ENCODE measurements at places on chromosomes 5 and 9.

DNA sequence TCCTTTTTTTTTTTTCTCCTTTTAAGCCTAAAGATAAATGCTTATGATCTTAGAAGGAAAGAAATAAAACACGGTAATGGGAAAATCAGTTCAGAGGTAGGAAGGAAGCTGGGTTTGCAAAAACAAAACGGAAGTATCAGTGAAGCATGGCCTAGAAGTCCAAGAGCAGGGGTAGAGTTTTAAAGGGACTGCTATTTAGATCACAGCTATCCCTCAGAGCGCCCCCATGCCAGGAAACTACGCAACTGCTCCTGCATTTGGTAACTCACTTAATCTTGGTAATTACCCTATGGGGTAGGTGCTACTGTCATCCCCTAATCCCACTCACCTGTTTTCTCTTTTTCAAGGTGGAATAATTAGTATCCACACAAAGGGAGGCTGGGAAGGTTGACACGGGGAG lies 16.0 kb downstream of the TLE1 start:
- DNase-seq = no peak

- no peak for DNase-seq
These were observed 68.3 kb downstream of the TBCA start for GRCh38 chr5:77707791-77708190.

- DNase-seq = no peak
These were observed 46.1 kb upstream of the RNU6ATAC start for GRCh38 chr9:134210511-134210907.

DNA sequence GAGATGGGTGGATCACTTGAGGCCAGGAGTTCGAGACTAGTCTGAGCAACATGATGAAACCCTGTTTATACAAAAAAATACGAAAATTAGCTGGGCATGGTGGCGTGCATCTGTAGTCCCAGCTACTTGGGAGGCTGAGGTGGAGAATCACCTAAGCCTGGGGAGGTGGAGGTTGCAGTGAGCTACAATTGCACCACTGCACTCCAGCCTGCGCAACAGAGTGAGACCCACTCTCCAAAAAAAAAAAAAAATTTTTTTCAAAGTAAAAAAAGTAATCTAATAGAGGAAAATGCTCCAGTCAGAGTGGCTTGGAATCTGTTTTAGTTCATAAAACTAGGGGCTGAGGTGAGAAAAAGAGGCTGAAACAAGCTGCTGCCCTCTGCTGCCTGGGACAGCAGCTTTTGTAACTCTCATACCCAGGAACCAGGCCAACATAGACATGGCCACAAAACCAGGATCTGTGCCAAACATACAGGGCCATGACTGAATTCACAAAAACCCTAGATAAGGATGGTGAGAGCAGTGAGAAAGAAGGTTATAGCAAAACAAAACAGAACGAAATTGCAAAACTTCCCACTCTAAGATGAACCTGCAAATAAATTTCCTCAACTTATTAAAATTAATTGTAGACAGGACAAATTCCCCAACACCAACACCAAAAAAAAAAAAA lies 13.1 kb upstream of the DCAF12 start:
- DNase-seq = no peak

- DNase-seq = no peak
These were observed 480.9 kb upstream of the PAPPA start for GRCh38 chr9:115672477-115673316.

DNA sequence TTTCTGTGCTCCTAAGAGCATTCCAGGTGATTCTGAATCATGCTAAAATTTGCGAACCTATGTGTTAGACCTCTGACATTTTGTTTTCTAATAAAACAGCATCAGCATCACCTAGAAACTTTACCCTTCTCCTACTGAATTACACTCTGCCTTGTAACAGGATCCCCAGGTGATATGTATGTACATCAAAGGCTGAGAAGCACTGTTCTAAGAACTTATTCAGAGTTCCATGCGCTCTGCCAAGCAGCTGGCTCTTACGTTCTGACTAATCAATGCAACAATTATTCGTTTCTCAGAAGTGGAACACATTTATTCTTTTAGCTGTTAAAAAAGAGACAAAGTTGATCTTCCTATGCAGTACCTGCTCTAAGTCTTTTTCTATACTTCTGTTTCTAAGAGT lies 228.6 kb downstream of the SLF1 start:
- no peak for DNase-seq
